ENCODE measurements at places on chromosomes 12 and 14.

DNA sequence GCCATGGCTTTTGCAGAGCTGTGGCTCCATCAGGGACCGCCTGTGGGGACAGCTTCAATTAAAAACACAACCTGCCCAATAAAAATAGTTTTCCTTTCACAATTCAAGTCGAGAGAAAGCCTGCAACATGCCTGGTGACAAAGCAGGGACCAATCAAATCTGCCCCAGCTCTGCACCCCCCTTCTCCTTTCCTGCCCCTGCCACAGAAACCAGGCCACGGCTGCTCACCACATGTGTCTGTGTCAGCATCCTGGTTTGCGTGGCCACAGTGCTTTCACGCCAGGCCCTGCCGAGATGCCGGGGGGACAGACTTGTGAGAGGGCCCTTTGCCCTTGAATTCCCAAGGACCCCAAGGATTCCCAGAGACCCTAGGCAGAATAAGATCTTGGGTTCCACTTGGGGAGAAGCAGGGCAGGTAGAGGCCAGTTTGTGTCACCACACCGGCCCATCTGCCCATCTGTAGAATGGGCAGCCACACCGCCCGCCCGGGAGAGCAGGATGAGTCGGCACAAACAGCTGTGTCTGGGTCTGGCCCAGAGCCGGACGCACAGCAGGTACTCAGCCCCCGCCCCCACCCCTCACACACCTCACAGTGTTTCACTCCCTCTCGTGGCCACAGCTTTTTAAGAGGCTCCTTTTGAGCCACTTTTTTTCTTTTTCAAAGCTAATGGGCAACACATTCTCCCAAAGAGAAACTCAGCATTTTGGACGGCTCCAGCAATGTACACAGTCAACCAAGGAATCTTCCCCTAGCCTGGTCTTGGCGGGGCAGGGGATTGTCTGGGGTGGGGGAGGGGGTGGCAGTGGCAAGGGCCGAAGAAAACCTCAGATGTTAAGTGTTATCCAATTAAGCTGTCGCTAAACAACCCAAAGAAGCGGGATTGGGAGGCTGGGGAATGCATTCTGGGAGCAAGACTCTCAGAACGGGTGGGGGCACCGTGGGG is 41.5 kb downstream of the BCL11B start:
- no peak for DNase-seq

DNA sequence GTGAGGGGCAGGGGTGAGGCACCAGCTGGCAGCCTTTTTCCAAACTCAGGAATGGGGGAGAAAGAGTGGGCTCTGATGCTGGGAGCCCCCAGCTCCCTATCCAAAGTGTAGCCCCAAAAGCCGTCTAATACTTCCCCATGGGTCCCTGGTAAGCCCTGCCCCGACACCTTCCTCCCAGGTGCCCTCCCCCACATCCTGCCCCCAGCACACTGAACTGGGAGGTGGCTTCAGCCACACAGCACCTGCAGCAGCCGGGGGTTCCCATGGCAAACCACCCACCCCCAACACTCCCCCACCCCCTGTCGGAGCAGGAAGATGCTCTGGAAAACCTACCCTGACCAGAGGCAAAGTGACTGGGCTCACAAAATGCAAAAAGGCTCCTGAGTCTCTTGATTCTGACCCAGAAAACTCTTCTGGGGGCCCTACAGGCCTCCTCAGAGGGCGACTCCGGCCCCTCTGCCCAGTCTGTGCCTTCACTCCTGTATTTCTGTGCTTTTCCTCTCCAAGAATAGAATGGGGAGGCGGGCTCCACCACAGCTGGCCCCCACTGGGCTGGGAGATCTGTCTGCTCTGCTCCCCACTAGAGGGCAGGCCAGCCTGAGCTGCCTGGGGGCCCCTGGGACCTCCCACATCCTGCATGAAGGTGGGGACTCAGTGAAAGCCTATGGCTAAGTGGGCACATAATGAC is 81.6 kb downstream of the ITPK1 start:
- DNase-seq = no peak

- DNase-seq = no peak
These were observed 851 bp downstream of the YLPM1 start for GRCh38 chr14:74763803-74764531.

- DNase-seq = no peak
These were observed 49.9 kb downstream of the FOXN3 start for GRCh38 chr14:89366864-89367778.

GRCh38 chr12:87303396-87304012 is 725.7 kb downstream of the C12orf50 start:
- no peak for DNase-seq

GRCh38 chr12:77299910-77300669 is 234.7 kb upstream of the E2F7 start:
- no peak for DNase-seq

- DNase-seq = no peak
These were observed 1317.0 kb downstream of the TMEM121 start for GRCh38 chr14:106843386-106843785.

DNA sequence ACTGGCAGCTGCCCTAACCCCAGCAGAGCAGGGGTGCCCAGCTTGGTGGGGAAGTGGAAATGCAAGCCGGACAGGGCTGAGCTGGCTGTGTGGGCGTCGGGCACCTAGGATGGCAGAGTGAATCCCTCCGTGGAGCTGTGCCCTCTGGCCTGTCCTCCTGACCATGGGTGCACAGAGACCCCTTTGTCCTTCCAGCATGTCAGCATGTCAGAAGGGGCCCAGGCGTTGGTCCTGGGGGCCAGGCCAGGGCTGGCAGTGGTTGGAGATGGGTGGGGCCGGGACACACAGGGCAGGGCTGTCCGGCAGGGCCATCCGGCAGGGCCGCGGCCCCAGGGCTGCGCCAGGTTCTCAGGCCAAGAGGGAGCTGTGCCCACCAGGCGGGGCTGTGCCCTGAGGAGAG is 8.8 kb upstream of the TEX22 start:
- no peak for DNase-seq

DNA sequence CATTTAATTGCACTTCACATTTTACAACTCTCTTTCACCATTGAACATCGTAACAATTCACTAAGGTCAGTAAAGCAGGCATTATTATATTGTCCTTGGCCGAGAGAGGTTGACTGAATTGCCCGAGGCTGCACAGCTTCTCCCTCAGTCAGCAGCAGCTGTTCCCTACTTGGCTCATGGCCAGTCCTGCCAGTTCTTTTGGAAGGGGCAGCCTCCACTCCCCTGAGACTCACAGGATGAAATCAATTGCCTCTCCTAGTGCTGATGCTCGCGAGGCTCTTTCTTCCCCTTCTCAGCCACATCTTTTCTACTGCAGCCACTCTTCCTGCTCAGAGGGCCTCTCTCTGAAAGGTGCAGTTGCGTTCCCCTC is 79.9 kb upstream of the KCNA1 start:
- DNase-seq = no peak

DNA sequence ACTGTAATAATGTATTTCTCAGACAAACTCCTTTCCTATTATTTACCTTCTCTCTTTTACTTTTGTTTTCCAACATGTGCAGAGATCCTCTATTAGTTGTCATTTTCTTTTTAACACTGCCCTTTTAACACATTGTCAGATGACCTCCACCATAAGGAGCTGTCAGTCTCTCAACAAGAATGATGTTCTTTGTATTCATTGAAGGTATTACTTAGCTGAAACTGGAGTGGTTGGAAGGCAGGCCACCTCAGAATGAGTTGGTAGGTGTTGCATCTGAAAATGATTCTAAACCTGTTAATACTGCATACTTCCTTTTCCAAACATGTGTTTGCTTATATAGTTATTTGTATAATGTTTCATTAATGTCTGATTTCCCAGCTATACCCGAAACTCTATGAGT is 16.9 kb downstream of the TMEM117 start:
- no peak for DNase-seq

DNA sequence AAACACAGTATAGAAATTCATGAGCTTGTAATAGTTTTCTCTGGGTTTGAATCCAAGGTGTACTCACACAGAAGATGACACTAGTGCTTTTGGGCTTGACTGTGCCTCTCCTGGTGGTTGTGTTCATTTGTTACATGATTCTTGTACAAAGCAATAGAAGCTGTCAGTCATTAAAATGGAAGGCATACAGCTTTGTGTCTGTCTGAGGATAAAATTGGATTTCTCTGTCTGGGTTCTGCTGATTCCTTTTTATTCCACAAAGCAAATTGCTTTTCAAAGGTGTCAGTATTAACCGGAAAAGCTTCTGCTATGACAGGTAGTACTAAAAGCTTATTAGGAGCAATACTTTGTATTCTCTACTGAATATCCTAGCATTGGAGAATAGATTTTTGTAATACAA is 361.2 kb downstream of the SLC6A15 start:
- DNase-seq = no peak

- no peak for DNase-seq
These were observed 62.2 kb downstream of the PPP1R36 start for GRCh38 chr14:64612021-64612380.

DNA sequence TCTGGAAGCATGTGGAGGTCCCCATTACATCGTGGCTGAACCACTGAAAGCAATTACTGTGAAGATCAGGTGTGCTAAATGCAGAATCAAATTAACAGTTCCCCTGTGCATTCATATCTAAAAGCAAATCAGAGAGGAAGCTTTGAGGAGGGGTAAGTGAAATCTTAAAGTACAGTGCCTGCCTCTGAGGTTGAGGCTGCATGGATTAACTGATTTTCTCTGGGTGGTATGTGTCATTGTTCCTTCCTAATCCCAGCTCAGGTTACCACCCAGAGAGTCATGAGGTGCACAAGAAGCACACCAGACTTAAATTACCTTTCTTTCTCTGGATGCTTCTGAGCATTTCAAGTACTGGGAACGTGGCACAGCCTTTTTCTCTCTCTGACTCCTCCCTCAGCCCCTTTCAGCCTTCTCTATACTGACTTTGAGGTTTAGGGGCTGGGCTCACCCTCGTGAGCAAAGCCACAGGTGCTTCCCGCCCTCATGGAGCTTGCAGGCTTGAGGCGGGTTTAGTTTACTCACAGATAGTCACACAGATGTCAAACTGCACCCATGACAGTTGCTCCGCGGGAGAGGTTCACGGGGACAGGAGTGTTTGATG is 237.6 kb upstream of the CRY1 start:
- no peak for DNase-seq

DNA sequence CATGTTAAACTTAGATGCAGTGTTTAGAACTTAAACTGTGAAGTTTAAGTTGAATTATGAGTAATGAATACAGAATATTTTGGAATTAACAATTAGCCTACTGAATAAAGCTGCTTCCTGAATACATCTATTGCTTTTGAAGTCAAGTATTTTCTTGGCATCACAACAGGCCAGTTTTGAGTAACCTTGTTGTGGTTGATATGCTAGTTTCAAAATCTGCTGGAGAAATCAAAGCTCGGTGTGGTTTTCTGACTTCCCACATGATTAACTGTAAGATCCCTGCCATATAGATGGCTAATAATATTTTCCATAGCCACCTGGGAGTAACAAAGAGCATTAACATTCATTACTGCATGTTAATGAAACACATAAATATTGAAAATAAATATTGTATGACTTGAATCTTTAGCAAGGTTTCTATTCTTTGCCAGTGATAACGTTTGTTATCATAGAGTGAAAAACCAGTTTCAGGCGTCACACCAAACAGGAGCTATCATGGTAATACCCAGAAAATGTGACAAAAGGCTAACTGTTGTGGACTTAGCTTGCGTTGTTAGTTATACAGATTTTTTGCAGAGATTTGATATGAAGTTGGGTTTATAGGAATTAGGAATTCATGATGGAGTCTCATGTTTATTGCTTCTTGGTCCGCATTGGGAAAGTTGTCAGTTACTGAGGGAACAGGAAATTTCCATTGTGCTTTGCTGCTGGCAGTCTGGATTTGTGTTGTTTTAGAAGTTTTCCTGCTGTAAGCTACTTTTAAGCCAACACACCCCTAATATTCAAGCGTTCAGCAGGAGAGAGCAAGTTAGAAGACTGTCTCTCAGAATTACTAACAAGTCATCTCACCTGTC is 32.1 kb downstream of the PPFIBP1 start:
- DNase-seq = no peak

GRCh38 chr12:57388425-57388824 is 42.4 kb downstream of the R3HDM2 start:
- DNase-seq = no peak

- no peak for DNase-seq
These were observed 1.2 kb downstream of the DUSP16 start for GRCh38 chr12:12561371-12562015.
